ENCODE measurements at places on chromosomes 4 and X.

- no peak for DNase-seq
Observed at GRCh38 chr4:74433541-74434172, 11.3 kb upstream of the AREG start.

GRCh38 chrX:75071334-75071733 is 84.7 kb downstream of the ABCB7 start:
- DNase-seq = no peak

DNA sequence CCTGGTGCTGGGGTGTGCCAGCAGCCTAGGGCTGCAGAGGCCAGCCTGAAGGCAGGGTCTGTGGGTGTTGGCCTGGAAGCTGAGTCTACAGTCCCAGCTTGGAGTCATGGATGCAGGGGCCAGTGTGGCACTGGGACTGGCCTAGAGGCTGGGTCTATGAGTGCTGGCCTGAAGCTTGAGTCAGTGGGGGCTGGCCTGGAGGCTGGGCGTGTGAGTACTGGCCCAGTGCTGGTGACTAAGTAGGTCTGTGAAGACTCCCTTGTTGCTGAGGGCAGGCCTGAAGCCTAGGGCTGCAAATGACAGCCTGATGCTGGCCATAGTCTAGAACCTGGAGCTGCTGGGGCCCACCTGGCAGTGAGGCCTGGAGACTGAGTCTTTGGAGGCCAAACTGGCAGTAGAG is 31.3 kb upstream of the ALG13 start:
- no peak for DNase-seq

DNA sequence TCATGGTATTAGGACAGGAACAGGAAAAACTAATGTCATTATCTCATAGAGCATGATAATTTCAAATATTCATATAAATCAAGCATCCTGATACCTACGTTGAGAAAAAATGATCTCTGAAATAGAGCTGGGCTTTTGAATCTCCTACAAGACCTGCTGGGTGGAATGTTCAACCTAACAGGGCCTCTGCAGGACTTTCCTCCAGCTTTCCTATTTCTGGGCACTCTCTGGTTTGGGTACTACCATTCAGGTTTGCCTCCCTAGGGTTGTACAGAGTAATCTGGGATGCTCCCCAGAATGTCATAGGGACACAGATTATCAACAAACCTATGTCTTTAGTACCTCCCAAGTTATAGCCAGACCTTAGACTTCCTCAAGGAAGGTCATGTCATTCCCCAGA is 108.9 kb downstream of the CDS1 start:
- no peak for DNase-seq

GRCh38 chrX:19517965-19518364 is 2.7 kb upstream of the MAP3K15 start:
- no peak for DNase-seq

DNA sequence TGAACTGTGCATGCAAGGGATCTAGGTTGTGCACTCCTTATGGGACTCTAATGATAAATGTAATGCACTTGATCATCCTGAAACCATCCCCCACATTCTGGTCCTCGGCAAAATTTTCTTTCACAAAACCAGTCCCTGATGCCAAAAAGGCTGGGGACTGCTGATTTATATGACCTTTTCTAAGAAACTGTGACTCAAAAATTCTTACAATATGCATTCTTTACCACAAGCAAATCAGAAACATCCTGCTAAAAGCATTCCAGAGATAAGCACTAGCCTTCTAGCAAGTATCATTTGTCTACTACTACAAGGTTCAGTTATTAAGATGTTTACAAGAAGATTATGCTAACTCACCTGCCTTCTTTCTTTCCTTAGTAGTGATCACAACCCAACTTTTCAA is 166.5 kb upstream of the PCDH7 start:
- DNase-seq = no peak

DNA sequence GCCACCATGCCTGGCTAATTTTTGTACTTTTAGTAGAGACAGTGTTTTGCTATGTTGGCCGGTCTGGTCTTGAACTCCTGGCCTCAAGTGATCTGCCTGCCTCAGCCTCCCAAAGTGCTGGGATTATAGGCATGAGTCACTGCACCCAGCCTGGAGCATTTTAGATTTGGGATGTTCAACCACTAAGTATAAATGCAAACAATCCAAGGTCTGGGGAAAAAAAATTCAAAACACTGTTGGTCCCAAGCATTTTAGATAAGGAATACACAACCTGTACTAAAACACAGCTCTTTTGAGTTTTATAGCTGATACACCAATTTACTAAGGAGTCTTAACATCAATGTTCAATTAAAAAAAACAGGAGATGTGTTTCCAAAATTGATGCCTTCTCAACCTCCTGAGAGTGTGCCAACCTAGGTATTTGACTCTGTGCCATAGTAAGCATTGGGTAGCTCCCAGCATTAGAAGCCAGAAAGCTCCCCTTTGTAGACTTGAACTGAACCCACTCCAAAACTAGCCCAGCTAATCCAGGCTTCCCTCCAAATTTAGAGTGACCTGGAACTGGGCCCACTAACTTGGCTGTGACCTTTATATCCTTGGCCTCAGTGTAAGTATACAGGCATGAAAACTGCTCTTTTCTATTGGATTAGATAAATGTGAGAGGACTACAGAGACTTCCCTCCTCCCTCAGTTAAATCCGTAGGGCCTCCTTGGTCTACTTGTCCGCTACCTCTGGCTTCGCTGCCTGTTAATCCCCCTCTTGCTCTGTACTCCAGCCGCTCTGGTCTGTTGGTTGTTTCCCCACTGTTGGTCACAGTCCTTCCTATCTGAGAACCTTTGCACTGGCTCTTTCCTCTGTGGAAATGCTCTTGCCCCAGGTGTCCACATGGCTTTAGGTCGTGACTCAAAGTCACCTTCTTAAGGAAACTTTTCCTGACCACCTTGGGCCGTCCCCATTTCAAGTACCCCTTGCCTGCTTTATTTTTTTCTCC is 77.6 kb downstream of the CCKAR start:
- DNase-seq = no peak

- peak; percentile 59 for DNase-seq
Observed at GRCh38 chr4:111943796-111944203, 201.5 kb upstream of the FAM241A start.

GRCh38 chr4:33296876-33297455 is 2576.8 kb downstream of the PCDH7 start:
- no peak for DNase-seq

GRCh38 chrX:150573702-150574101 is 5.3 kb downstream of the MTM1 start:
- DNase-seq = no peak

DNA sequence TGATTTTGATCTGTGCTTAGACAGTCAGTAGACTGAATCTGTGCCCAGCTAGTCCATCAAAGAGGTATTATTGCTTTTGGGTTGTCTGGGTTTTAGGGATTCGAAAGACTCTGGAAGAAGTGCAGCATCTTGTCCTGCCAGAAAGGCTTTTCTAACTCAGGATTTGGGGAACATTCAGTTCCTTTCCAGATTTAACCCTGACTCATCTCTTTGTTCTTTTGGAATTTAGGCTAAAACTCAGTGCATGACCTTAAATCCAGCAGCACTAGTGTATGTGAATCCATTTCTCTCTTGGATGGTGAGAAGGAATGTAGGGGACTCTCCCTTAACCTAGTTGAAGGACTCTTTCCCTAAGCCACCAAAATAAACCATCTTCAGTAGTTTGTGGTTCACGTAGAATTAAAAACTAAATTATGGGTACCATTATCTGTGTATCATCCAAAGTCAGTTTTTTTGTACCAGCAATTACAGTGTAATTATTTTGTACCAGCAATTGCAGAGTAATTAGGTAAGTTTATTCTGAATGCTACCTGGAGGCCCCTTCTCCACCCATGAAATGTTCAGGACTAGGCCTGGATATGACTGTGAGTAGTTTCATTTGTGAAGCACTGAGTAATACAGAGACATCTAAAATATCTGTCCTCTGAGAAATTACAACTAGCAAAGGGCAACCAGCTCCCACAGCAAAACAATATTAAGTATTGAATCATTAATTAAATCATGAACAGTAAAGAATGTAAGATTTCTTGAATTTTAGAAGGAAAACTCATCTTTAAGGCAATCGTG is 384.0 kb downstream of the TMA16 start:
- no peak for DNase-seq

DNA sequence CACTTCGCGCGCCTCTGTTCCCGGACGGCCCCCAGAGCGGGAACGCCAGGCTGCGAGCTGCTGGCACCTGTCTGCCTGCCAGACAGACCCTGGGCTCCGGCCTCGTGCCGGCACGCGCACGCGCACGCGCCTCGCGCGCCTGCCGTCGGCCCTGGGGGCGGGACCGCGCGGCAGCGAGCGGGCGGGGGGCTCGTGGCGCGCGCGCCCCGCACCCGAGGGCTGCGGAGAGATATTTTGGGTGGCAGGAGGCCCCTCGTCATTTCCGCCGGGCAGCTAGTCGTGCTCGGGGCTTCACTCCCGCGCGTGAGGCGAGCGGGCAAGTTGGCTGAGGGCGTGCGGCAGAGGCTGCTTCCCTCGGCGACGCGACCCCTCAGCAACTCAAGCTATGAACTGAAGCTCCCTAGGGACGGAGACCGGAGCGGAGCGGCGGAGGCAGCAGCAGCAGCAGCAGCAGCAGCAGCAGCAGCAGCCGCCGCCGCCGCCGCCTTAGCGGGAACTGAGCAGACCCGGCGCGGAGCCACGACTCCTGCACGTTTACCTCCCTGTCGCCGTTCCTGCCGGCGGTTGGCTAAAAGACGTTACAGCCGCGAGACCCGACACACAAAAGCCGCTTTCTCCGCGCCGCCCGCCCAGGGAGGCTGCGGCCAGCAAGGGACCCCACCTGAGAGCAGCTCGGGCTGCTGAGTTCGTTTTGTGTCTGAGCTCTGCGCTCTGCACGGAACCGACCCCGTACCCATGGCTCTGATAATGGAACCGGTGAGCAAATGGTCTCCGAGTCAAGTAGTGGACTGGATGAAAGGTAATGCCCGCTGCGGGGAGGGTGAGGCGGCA is at the start of gene CNKSR2:
Gene CNKSR2 (plus strand): TSS at position 256 of the 831 bp plus-strand sequence. CDS start 480 bp downstream, at position 736.
- peak; percentile 7 for DNase-seq

GRCh38 chrX:1649621-1650020 is 34.8 kb downstream of the ASMT start:
- DNase-seq = no peak

- DNase-seq = no peak
Observed at GRCh38 chrX:107725761-107726555, 49.6 kb downstream of the TSC22D3 start.

DNA sequence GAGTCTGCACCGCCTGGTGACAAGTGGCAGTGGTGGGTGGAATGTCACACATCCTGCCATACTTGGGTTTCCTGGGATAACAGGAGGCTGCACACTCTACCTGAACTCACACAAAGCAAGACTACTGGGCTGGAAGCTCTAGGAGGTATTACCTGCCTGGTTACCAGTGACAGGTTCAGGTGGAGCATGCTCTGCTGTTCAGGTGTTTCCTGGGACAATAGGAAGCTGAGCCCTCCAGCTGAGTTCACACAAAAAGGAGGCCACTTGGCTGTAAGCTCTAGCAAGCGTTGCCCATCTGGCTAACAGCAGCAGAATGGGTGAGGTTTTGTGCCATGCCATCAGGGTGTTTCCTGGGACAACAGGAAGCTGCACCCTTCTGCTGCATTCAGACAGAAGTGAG is 17.4 kb upstream of the UGT2B7 start:
- no peak for DNase-seq

- no peak for DNase-seq
Observed at GRCh38 chrX:151596282-151596681, 32.8 kb downstream of the PASD1 start.

DNA sequence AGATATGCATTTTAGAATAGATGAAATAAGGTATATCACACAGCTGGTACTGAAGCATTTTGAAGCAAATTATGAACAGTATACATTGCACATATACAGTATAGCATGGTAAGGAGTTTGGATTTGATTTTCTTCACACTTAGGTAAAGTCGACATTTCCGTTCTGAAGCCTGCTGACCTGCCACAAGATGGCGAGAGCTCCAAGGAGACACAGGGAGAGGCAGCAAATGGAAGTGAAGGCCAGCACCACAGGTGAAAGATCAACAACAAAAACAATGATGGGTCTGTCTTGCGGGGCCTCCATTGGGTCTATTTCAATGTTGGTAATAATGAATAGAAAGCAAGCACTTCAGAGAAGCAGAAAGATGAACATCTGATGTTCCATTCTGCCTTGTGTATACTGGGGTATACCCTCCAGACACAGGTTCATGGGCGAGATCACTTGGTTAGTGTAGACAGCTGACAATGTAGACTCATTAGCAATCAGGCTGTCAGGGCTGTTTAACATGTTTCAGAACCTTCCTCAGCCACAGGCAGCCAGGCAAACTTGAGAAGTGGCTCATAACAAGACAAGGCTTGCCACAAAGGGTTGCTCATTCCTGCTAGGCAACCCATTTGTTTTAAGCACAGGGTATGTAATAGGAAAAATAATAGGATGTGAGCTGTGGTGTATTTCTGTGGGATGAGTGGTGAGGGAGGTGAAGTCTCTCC is 21.4 kb upstream of the NOX1 start:
- no peak for DNase-seq

DNA sequence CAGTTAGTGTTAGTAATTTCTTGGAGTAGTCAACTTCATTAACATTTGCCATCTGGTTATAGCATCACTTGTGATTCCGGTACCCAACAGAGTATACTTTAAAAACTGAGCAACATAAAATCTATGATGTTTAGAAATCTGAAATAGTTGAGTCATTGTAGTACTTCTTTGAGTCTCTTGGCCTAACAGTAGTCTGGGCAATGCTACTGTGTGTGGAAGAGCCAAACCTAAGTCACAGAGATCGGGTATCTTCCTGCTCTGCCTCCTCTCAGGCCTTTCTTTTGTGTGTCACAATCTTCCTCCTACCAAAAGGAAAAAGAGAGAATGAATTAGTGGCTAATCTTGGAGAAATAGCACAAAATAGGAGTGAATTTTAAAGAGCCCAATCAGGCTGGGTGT is 25.5 kb downstream of the DCUN1D4 start:
- no peak for DNase-seq

- DNase-seq = no peak
Observed at GRCh38 chrX:152177497-152178269, 39.3 kb upstream of the MAGEA10 start.

DNA sequence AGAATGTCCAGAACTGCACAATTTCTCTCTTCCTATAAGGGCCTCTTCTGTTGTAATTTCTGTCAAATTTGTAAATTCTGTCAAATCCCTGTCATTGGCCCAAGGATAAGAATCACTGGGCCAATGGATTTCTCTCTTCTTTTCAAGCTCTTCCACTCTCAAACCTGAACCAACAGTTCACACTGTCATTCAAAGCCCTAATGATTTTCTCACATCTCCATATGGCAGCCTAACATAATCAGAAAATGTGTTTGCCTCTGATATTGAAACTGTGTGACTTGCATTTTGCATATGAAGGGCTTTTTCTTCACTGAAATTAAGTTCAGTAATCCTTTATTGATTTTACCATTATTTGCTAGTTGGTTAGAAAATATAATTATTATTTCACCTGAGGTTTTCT is 1349.1 kb downstream of the FSTL5 start:
- DNase-seq = no peak

- DNase-seq = peak; percentile 40
Observed at GRCh38 chr4:158213466-158213865, 3.2 kb downstream of the TMEM144 start.

- no peak for DNase-seq
Observed at GRCh38 chr4:168221301-168221700, 97.3 kb downstream of the DDX60 start.

- no peak for DNase-seq
Observed at GRCh38 chrX:79366873-79367749, at the start of gene ITM2A. ITM2A (minus strand) TSS chrX:79367334; CDS start chrX:79367215, 119 bp downstream.

- peak; percentile 0 for DNase-seq
Observed at GRCh38 chrX:101803451-101803850, 128.4 kb downstream of the ZMAT1 start.
